Activated gamma-delta T cell (primary cell): ENCODE measurements at places on chromosomes 1 and 21.

DNA sequence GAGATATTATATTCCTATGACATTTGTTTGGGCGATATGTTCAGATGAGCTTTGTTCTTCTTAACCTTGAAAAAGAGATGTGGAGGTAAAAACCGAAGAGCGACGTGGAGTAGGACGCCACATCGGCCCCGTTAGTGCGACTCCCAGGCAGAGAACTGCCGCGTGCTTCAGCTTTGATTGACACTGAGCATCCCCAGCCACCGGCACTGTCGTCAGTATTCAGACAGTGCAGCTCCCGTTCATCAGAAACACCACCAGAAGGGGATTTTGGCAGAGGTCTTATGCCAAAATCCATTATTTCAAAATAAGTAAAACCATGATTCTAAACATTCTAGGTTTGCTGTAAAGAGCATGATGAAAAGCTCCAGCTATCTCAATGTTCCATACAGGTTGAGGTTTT, 66.5 kb downstream of the AGPAT3 start:
- no peak for DNase-seq

- DNase-seq = no peak
Observed at GRCh38 chr1:74053407-74053806, 144.6 kb downstream of the LRRIQ3 start.

GRCh38 chr1:92399076-92399475, 87.6 kb downstream of the GFI1 start:
- DNase-seq = no peak

GRCh38 chr1:151060657-151061421, 642 bp downstream of the MLLT11 start:
- DNase-seq = no peak

DNA sequence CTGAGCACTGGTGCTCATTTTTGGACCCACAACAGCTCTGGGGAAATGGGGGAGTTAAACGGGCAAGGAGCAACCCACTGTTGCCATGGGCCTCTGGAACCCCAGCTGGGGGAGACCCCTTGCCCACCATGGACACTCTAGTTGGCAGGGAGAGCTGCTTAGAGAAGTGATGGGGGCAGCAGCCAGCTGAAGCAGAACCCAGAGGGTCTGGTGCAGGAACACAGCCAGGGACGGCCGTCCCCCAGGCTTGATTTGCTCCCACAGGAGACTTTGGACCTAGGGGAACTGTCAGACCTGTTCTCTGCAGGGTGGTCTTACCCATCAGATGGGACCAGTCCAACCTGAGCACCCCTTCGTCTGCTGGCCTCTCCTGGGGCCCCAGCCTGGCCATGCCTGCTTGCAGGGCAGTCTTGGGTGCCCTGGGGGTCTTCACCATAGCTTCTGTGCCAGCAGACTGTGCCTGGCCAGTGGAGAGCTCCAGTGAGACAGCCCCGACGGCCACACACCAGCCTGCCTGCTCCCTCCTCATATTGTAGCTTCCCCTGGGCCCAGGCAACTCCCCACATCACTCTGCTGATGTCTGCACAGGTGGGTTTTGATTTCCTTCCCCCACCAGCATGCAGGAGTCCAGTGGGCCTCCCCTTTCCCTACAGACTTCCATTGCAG, 11.3 kb downstream of the SPATC1L start:
- DNase-seq = no peak

DNA sequence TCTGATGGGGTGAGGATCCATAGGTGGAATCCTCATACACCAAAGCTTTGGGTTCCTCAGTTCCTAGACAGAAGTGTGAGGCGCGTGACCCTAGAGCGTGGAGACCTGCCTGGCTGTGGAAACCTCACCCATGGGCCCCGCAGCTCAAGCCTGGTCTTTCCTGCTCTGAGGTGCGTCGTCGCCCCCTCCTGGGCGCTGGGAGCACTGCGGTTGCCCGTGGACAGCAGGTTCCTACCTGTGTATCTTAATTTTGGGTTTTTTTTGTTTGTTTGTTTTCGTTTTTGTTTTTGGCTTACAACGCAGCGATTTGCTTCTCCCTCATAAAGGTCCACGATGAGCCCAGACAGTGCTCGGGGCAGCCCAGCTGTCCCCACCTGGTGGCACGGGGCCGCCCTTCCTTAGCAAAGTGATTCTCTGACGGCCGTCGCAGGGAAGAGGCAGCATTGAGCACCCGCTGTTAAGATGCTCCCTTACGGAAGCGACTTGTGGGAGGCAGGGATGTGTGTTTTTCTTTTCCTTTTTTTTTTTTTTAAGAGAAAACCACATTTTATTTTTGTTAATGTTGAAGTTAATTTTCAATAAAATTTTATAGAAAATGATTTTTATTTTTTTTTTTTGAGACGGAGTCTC, 36.5 kb upstream of the TRAPPC10 start:
- peak; percentile 52 for DNase-seq

GRCh38 chr1:206466840-206467649, 3.2 kb upstream of the IKBKE start:
- no peak for DNase-seq

GRCh38 chr1:70169018-70169839, 36.1 kb downstream of the LRRC40 start:
- no peak for DNase-seq

GRCh38 chr21:33843216-33843615, 72.4 kb downstream of the ATP5PO start:
- no peak for DNase-seq

DNA sequence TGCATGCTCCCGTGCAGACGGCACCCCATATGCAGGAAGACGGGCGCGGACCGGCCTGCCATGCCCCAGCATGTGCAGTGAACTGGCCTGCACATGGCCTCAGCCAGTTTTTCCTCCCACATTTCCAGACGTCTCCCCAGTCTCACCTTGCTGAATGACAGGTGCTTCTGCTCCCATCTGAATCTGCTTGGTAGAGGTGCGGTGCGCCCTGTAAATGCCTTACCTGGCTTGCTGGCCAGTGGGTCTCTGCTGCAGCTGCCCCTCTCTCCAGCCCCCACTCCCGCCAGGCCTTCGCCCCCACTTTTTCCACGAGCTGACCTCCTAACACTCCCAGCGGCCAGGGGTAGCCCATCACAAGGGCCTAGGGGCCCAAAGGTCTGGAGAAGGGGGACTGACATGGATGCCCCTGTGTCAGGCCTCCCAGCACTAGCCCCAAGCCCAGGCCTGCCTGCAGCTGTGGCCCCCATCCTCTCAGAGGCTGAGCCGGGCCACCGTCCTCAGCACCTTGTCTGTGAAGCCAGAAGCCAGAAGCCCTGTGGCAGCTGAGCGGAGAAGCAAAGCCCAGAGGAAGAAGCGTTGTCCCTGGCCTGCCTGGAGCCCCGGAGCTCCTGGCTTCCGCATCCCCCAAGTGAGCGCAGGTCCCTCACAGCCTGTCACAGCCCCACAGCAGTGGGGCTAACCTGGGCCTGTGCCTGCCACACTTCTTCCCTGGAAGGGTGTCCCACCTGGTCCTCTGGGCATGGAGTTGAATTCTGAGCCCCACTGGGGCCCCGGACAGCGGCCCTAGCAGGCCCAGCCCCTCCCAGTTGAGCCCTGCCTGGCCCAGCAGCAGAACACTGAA, 3.7 kb upstream of the SLC19A1 start:
- DNase-seq = no peak

DNA sequence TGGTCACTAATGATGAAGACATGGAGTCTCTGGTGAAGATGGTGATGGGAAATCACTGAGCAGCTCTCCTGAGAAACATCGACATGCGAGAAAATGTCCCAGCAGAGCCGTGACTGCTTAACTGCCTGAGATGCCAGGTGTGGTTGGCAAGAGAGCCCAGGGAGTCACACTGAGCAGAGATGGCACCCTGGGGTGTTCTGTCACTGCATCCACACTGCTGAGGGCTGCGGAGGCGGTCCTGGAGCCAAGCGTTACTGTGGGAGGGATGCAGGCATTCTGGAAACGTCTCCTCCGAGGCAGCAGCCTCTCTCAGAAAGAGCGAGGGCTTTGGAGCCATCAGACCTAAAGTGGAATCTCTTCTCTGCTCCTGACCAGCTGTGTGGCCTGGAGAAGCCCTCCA, 57.2 kb downstream of the EPHB2 start:
- no peak for DNase-seq

DNA sequence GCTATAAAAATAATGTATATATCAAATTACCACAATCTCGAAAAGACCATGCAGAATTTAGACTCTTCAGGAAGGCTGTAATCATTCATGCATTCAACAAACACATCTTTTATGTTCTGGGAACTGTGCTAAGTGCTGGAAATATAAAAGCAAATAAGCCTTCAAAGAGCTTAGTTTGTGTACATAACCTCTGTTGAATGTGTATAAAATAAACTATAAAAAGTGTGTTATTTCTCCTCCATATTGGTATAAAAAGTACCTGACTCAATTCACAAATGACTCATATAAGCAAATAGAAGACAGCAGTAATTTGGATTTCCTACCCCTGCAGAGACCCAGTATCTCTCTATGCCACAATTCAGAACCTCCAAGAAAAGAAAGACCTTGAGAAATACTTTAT, 36.8 kb downstream of the RAB3GAP2 start:
- DNase-seq = no peak

GRCh38 chr1:44154049-44154448, 12.6 kb upstream of the KLF18 start:
- DNase-seq = no peak

GRCh38 chr21:15204140-15204969, 139.6 kb upstream of the NRIP1 start:
- no peak for DNase-seq

- DNase-seq = no peak
Observed at GRCh38 chr1:236864996-236865817, 70.1 kb downstream of the MTR start.

DNA sequence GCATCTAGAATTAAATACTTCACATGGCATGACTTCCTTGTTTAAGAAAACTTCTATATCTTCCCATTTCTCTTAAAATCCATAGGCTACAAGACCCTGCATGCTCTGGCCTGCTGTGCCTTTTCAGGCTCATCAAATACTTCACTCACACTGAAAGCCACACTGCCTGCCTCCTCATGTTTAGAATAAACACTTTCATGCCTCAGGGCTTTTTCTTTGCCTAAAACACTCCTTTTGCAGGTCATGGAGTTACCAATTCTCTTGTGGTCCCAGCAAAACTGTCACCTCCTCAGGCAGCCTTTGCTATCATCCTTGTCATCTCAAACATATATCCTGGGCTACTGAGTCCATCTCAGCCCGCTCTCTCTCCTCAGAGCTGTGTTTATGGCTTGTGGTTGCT, 5.5 kb downstream of the SGIP1 start:
- DNase-seq = no peak

DNA sequence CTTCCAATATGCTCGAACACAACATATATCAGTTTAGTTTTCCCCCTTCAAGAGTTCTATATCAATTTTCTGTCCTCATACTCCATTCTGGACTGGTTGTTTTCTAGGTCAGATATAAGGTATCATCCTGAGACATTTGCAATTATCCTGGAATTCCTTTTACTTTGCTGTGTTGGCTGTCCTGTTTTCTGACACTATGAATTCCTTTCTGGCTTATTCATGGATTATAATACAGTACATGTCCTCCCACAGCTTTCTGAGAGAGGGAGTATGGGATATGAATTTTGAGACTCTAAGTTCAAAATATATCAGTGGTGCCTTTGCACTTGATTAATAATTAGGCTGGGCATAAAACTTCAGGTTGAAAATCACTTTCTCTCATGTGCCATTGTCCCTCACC, 11.9 kb downstream of the PHTF1 start:
- no peak for DNase-seq

GRCh38 chr1:151970626-151971025, 23.0 kb downstream of the S100A10 start:
- DNase-seq = no peak

GRCh38 chr1:84724128-84724860, 34.0 kb upstream of the SSX2IP start:
- no peak for DNase-seq

GRCh38 chr21:38842079-38842478, 36.4 kb downstream of the ETS2 start:
- no peak for DNase-seq

GRCh38 chr1:47575855-47576757, 138.3 kb downstream of the FOXD2 start:
- no peak for DNase-seq

- DNase-seq = no peak
Observed at GRCh38 chr21:31870472-31871193, 2.2 kb upstream of the HUNK start.

GRCh38 chr1:209878964-209879363, 51.2 kb downstream of the UTP25 start:
- no peak for DNase-seq

DNA sequence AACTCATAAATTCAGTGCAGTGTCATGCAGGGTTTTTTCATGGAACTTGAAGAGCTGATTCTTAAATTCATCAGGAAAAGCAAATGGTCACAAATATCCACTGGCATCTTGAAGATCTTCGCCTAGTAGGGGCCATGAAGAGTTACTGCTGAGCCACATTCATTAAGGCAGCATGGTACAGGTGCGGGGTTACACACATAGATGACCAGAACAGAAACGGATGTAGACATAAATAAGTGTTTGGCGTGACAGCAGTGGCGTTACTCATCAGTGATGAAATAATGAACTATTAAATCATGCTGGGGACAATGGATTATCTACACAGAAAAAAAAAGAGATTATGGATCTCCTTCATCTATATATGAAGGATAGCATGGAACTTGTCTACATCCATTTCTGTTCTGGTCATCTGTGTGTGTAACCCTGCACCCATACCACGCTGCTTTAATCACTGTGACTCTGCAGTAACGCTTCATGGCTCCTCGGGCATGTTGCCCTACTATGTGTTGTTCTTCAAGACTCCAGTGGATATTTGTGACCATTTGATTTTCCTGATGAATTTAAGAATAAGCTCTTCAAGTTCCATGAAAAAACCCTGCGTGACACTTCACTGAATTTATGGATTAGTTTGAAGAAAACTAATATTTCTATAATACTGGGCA, 161.3 kb downstream of the GALNT2 start:
- DNase-seq = no peak

GRCh38 chr1:6869545-6869944, 84.3 kb downstream of the CAMTA1 start:
- DNase-seq = no peak

- DNase-seq = no peak
Observed at GRCh38 chr1:106924360-106924759, 132.1 kb upstream of the PRMT6 start.

- DNase-seq = no peak
Observed at GRCh38 chr1:57845041-57845440, 421.2 kb upstream of the DAB1 start.

GRCh38 chr1:235766794-235767285, 99.9 kb downstream of the LYST start:
- DNase-seq = no peak

DNA sequence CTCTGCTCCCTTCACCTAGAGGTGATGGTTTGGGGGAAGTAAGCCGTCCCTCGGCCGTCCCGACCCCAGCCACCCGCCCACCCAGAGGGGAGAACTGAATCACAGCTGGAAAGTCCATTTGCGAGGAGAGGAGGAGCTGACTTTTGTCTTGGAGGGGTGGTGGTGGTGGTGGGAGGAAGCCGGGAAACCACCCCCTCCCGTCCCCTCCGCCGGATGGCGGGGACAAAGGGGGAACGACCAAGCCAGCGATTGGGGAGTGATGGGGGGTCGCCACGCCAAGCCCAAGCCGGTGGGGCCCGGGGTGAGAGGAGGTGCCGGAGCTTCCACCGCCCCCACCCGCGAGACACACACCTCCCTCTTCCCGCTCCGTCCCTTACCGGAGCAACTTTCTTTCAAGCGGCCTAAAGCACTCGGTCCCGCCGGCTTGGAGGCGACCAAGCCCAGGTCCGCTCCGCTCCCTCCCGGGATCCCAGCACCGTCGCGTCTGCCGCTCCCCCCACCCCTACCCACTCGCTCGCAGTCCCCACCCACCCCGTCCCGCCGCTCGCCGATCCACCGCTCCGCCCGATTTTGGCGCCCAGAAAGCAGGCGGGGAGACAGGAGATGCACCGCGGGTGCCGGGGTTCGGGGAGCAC, 540 bp downstream of the ARHGEF2 start:
- peak; percentile 50 for DNase-seq
